ENCODE measurements at places on chromosomes 2 and 18.

GRCh38 chr2:202418027-202418426, 41.9 kb downstream of the BMPR2 start:
- no peak for DNase-seq

DNA sequence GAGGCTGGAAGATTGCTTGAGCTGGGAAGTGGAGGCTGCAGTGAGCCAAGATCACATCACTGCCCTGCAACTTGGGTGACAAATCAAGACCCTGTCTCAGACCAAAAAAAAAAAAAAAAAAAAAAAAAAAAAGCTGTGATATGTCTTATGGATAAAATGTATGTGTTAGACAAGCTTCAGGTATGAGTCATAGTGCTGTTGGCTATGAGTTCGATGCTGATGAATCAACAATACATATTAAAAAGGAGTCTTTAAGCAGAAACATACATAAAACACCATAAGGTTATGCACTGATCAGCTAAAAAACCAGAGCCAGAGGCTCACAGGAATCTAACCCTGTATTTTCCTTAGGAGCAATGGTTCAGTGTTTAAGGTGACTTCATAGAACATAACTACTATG, 332.3 kb downstream of the NCKAP5 start:
- no peak for DNase-seq

DNA sequence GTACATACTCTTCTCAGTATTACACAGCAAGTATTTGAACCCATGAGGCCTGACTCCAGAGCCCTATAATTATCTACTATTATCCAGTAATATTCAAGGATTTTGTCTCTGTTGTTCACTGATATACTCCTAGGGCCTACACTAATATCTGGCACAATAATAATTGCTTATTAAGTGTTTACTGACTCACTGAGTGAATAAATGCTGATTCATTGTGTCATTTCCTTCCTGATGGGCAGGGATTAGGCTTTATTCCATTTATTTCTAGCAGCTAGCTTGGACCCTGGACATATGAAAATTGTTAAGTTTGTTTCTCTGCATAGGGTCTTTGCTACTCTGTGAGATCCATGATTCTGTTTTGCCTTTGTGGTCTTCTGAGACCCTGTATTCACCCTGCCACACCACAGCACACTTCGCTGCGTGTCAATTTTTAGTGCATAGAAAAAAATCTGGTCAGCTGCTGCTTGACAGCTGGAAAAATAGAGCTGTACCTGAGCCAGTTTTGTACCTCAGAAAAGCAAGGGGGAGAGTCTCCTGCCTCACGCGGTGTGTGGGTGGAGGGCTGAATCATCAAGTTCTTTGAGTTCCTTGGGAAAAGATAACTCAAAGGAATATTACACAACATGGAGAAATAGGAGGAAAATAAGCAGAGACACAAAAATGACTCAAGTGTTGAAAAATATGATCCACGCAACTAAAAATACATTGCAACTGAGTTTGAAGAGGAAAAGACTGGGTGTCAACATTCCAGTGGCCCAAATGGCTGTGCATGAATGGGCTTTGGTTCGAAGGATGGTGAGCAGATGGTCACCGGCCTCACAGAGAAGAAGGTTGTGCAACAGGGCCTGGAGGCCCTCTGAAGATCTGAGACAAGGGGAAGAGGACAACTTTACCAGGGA, 18.9 kb upstream of the DPP4 start:
- no peak for DNase-seq

DNA sequence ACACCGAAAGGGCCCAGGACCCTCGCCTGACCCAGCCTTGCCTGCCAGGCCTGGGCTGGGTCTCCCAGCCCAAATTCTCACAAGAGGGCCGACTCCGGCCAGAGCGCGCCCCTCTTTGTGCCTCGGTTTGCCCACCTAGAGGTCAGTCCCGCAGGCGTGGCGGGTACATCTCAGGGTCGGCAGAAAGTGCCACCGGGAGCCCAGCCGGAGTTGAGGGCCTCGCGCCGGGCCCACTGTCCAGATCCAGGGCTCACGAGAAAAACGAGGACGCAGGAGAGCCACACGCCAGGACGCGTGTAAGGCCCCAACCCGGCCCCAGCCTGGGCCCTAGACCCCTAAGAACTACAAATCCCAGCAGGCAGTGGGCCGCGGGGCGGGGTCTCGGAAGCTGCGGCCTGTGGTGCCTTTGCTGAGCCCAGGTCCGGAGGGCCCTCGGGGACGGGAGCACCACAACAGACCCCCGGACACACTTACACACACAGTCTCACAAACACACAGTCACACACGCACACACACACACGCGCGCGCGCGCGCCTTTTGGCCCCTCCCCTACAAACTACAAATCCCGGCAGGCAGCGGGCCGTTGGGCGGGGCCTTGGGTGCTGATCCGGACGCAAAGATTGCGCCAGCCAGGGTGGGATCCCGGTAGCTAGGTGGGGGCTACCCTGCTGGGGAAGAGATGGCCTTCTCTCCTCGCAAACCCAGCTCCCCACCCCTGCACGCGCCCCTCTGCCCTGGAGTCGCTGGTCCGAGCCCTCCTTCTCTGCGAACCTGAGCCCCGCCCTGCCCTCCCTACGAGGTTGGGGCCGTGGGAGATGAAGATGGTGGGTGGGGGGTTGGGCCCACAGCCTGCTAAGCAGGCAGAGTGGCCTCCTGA, at the start of gene SH2D6:
Gene SH2D6 (plus strand): TSS at position 583 of the 877 bp plus-strand sequence. CDS start 10,752 bp downstream, outside the sequence.
- peak; percentile 85 for DNase-seq

DNA sequence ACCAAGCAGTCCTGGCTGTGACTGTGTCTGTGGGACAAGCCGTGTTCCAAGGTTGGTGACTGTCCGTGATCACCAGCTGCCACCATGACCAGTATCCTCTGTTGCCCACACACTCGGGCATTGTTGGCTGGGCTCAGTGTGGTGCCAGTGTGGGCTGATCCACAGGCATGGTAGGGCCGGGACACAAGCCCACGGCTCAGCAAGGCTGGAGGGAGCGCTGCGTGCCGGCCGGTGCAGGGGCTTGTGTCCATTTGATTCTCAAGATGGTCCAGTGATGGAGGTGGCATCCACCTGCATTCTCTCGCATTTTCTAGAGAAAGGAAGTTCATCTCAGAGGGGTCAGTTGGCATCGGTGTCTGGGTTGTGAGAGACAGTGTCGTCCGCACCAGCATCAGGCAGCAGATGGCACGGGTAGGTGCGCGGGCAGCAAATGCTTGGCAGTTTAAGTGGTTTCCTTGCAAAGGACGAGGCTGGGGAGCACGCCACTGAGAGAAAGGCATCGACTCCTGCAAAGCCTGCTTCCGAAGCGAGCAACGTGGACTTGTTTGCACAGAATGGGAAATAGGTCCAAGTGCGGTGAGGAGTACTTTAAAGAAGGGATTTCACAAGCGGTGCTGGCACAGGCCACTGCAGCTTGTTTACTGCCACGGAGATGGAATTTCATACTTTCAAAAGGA, 20.9 kb downstream of the TWIST2 start:
- DNase-seq = no peak

DNA sequence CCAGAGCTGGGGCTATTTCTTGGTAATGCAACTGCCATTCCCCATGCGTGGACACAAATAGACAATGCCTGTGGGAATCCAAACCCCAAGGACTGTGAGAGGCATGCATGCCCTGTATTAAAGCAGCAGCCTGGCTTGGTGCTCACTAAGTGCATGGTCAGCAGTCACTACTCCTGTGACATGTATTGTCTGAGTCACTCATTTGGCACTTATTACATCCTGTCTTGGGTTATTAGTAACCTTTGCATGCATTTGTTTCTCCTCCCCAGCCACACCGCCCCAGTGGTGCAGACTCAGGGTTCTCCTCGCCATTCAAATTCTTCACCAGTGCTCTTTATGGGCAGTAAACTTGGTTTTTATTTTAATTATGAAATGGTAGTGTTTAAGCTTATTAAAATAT, 30.2 kb downstream of the PRKCE start:
- DNase-seq = no peak

DNA sequence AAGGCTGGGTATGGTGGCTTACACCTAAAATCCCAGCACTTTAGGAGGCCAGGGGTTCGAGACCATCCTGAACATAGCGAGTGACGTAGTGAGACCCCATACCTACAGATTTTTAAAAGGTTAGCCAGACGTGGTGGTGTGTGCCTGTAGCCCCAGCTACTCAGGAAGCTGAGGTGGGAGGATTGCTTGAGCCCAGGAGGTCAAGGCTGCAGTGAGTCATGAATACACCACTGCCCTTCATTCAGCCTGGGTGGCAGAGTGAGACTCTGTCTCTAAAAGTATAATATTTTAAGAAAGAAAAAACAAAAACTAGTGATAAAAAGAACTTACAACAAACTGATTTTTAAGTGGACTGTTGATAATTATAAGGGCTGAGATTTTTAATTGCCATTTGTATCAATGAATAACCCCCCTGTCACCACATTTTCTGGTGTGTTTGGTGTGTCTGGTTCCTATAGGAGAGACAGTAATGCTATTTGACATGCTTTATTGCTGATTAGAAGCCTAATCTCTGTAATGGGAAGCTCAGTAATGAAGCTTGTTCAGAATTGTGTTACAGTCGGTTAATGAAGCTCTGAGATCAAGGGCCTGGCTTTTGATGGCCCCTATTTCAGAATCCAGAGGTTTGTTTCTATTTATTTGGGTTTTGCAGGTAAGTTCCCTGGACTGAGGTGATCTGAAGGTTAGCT, 147.0 kb downstream of the NEDD4L start:
- DNase-seq = no peak

DNA sequence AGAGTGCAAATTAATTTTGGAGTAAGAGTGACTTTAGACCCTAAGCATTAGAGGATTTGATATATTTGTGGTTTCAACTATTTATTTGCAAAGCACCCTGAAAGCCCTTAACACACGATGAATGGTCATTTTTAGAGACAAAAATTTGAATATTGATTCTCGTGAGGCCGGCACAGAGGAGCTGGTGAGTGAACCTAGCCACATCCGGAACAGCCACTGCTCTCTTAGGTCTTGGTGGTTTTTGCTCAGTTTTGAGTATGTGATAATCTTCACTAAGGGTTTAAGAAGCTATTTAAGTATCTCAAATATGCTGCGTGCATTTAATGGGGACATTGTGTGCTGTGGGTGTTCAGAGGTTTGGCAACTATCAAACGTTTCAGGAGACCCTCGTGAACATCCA, 204.8 kb downstream of the TSN start:
- DNase-seq = no peak

DNA sequence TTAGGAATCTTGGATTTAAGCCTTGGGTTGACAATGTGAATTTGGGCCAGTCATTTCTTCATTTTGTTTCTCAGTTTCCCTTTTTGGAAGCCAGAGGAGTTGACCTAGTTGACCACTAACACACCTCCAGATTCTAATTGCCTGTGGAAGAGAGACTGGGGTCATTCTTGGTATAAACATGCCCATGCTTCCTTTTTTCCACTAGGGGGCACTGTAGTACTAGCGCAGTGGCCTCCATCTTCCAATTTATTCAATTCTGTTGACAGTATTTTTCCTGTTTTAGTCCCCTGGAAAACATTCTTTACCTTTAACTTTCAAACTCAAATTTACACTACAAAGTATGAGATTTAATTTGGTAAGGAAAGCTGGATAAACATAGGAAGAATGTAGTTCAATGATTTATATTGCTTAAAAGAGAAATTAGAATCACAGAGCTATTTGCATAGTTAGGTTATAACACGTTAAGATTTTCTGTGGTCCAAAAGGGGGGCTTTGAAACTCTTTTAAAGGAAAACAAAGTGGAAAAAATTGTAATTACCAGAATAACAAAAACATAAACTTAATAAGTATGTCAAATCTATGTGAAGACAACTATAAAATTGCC, 57.5 kb upstream of the AGPS start:
- DNase-seq = peak; percentile 32

DNA sequence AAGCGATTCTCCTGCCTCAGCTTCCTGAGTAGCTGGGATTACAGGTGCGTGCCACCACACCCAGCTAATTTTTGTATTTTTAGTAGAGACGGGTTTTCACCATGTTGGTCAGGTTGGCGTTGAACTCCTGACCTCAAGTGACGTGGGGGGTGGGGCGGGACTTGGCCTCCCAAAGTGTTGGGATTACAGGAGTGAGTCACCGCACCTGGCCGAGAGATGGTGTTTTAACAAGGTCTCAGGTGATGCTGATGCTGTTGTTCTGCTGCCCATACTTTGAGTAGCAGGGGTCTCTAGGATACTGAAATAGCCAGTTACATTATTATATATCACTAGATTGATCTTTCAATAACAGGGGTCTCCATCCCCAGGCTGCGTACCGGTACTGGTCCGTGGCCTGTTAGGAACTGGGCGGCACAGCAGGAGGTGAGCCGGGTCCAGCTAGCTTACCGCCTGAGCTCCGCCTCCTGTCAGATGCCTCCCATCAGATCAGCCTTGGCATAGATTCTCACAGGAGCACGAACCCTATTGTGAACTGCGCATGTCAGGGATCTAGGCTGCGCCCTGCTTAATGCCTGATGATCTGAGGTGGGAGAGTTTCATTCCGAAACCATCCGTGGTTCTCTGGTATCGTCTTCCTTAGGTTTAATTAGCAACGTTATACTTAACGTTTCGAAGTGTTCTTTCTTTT, 48.3 kb upstream of the SLC38A11 start:
- no peak for DNase-seq

GRCh38 chr2:44564752-44565151, 203.0 kb downstream of the CAMKMT start:
- DNase-seq = no peak

GRCh38 chr2:72000110-72000509, 147.6 kb downstream of the CYP26B1 start:
- DNase-seq = no peak

DNA sequence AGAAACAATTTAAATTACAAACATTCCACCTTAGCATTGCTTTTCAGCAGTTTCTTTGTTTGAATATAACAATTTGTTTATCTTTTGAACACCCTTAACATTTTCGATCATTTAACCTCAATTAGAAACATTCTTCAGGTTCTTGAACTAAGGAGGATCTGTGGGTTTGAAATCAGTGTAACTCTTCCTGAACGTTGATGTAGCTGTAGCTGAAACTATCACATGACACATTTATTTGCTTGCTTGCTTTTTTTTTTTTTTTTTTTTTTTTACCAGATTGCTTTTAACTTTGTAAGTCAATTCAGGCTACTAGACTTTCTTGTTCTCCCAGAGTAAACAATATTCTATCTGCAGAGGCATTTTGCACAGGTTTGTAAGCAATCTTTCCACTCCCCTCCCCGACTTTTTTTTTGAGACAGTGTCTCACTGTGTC, 47.6 kb downstream of the GPD2 start:
- DNase-seq = no peak

- peak; percentile 63 for DNase-seq
Observed at GRCh38 chr18:6414118-6414722, 491 bp downstream of the L3MBTL4 start.

- no peak for DNase-seq
Observed at GRCh38 chr2:7868836-7869235, 813.0 kb upstream of the ID2 start.

GRCh38 chr2:84888401-84889276, 7.8 kb upstream of the TRABD2A start:
- DNase-seq = no peak

DNA sequence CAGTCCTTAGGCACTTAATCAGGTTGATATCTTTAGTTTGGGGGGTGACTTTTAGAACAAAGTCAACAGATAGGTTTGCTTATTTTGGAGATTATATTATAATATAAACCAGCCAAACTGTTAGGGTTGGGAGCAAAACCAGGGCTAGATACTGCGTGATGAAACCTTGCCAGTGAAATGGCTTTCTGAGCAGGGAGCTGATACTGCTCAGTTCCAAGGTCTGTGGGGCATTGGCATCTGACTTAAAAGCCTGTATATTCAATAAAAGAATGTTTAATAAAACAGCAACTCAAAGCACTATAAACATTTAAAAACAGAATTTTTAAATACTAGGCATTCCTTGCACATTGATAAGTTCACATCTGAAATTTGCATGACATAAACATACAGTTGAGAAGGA, 19.3 kb downstream of the PTPRM start:
- no peak for DNase-seq
